ENCODE measurements at places on chromosomes 5 and 9.
A peak's percentile ranks its signal among the peaks of the same experiment; 100 is the strongest.

DNA sequence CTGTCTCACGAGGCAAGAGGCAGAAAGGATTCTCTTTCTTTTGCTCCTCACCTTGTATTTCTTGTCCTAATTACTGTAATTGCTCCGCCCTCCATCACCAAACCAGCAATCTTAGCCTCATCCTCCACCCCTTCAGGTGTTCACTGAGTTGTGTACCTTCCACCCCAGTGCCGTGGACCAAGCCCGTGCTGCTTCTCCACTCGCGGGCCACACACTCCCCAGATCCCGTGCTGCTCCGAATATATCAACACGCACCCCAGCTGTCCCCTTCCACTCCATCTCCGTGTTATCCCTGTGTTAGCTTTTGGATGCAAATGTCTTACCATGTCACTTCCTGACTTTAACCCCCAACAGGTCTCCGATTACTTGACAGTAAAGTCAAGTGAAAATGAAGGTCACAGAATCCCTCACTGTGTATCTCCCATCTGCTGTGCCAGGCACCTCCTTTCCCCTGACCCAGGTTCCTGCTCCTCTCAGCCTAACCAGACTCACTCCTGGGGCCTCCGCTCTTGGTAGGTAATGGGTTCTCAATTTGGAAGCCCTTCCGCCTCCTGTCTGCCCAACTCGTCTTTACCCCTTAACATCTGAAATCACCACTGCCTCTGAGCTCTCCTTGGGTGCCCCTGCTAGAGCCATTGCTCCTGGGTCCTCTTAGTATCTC is 320.2 kb downstream of the MED10 start:
- no peak for DNase-seq

GRCh38 chr5:155728146-155728856 is 598.7 kb upstream of the SGCD start:
- peak; percentile 52 for DNase-seq

DNA sequence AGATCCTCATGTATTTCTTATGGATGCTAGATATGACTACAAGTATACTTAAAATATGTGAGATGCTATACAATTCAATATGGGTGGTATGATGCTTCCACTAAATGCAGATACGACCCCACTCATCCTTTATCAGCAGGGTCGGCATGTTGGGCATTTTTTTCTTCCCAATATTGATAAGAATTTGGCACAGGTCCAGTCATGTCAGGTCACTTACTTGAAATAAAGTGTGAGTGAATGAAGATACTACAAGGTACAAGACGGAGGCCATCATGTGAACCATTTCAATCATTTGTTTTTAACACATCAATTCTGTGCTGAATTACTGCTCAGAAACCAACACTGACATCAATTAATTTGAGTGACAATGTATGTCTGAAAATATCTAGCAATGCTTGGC is 146.9 kb upstream of the GNA14 start:
- no peak for DNase-seq

- no peak for DNase-seq
These were observed 43.0 kb upstream of the NOTCH1 start for GRCh38 chr9:136588663-136589464.

DNA sequence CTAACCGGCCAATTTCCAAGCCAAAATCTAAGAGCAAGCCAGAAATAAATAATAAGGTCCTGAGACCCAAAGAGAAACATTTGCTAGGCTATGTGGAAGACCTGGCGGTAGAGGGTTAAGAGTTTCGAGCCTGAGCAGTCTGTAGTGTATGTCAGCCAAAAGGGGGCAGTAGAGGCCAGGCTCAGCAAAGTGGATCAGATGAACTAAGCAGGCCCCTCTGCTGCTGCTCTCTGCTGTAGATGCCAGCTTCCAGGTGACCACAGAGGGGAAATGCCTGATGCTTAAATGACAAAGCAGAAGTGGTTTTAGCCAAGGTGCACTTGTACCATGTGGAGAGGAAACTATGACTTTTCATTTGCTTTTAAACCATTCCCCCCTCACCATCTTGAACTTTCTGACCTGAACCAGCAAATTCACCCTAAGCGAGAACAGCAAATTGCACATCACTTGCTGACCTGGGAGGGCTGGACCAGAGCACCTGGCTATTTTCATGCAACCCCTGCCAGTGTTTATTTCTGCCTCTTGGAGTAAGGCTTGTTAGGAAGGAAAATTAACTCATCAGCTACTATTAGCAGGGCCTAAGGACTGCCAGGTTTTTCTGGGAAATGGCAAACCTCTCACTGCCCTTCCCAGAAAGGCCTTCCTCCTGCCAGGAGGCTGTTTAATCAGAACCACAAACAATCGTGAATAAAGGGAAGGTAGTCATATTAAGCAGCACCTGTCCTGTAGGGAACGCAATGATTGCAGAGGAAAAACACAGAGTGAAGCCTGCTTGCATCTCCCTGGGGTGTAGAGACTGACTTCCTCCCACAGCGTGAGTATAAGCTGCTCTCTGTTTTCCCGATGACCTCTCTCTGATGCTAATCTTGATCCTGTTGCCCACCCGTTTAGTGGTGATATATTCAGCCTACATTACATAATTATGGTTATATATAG is 818.2 kb downstream of the TLR4 start:
- no peak for DNase-seq

DNA sequence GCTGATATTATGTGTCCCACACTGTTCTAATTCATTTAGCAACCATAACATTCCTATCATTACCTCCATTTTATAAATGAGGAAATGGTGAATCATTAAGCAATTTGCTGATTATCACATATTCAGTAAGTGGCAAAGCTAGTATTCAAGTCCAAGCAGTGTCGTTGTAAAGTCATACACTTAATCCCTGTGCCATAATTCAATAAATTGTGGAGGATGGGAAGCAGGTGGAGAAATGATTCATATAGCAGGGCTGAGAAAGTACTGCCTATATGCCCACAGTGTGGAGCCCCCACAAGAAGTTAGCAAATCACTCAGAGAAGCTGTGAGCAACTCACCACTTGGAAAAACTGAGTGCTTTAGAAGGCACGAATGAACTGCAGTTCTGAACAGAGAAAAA is 691.0 kb downstream of the PTPRD start:
- DNase-seq = no peak

DNA sequence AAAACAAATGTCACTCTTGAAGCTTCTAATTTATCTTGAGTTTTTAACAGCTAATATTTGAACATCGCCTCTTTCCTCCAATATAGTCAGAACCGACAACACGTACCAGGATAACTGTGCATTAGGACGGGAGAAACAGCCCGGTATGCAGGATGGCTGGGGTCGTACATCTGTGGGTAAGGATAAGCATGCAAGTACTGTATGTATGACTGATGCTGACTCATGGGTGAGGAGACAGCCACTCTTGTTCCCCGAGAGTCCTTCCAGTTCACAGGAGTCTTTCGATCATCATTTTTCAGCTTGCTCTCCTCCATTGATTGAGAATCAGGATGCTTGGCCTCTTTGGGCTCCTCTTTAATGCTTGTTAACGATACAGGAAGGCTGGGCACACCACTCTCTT is 102.3 kb downstream of the ZNF608 start:
- no peak for DNase-seq

DNA sequence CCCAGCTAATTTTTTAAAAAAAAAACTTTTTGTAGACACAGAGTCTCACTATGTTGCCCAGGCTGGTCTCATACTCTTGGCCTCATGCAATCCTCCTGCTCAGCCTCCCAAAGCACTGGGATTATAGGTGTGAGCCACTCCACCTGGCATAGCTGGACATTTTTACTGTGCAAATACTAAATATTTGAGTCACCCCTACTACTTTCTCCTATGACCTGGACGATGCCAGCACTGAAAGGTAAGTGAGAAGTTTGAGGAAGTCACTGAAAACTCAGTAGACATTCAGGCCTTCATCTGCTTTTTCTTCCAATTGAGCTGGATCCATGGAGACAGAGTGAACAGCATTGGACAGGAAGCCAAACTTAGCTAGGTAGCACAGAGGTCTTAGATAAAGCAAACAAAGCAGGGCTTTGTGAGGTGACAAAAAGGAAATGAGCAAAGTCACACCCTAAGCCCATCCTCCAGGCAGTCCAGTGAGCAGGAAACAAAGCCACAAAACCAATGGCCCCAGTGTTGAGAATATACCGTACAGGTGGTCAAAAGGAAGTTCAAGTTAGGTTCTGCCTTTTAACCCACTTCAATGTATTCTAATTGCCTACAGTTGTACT is 192.6 kb upstream of the RASA1 start:
- DNase-seq = no peak

DNA sequence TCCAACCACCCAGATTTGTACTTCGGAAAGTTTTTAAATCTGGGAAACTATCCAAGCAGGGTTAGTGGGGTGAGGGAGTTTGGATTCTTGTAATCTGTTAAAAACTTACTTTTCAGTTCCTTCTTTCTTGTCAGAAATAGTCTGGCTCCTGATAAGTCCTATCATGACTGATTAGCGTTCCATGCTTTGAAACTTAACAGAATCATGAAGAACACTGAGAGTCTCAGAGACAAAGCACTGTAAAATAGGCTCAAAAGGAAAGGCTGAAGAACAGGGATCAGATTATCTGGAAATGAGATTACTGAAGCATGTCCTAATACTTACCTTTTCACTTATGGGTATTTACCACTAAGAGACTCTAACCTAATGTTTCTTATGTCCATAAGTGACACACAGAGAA is 242.5 kb downstream of the ARRDC3 start:
- DNase-seq = no peak

DNA sequence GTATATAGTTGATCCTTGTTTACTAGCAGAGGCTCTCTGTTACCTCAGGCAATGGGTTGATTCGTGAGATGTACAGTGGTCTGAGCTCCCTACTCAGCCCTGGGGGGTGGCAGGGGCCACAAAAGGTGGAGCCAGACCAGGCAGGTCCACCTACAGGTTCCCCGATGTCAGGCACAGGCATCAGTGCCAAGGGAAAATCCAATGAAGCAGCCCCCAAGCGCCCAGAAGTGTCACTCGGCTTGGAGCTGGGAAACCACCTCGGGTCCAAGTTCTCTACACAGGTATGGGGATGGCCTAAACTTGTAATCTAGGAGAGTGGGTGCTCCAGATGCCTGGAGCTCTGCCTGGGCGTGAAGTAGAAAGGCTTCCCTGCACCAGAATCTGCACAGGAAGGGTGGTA is 188.8 kb downstream of the KIAA0825 start:
- no peak for DNase-seq

DNA sequence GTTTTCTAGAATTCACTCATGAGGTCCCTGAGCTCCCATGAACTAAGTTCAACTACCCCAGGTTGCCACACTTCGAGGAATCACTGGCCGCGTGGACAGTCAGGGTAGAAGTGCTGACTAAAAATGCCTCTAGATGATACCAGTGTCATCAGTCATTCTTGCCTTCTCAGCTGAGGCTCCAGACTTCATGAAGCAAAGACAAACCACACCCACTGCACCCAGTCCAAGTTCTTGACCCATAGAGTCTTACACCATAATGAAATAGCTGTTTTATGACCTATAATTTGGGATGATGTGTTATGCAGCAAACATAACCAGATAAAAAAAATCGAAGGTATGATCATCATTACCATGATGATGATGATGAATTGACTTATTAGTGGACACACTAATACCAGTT is 632.9 kb upstream of the TLE4 start:
- DNase-seq = no peak

- no peak for DNase-seq
These were observed 38.2 kb downstream of the ZDHHC11B start for GRCh38 chr5:746258-746761.

- no peak for DNase-seq
These were observed 1.6 kb downstream of the ANKS6 start for GRCh38 chr9:98794802-98795201.

DNA sequence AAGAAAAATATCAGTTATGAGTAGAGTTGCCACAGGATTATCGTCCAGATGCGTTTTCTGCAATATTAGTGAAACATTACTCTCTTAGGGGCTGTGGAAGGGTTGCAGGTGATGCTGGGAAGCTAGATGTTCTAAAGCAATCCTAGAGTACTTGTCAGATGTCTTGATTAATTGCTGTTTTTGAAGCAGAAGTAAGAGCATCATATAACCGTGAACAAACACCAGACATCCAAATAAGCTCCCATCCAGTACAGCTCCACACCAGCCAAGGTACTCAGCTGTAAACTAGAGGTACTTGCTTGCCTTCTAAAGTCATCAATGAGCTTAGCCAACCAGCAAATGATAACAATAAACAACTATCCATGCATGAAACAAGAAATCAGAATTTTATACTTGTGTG is 131.1 kb downstream of the ST8SIA4 start:
- DNase-seq = no peak

- no peak for DNase-seq
These were observed 110.0 kb upstream of the PTGER4 start for GRCh38 chr5:40569546-40570270.

- no peak for DNase-seq
These were observed 173.5 kb downstream of the GLIS3 start for GRCh38 chr9:4126184-4126865.

DNA sequence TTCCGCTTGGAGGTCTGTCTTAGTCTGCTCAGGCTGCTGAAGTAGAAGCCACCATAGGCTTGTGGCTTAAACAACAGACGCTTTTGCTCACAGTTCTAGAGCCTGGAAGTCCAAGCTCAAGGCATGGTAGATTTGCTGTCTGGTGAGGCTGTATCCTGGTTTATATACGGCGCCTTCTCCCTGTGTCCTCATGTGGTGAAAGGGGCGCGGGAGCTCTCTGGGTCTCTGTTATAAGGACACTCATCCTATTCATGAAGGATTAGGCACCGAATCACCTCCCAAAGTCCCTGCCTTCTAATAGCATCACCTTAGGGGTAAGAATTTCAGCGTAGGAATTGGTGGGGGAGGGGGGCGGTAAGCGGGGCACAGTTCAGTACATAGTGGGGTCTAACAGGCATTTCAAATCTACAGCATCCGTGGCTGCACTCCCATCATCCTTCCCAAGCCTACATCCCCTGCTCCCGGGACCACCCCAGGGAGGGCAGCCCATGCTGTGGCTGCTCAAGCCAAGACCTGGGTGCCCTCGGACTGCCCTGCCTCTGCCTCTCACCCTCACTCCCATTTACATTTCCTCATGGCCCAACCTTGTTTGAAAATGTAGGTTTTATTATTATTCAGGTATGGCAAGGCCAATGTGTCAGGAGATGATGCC is 15.1 kb upstream of the LPCAT1 start:
- DNase-seq = no peak

GRCh38 chr5:149297340-149298025 is 25.8 kb downstream of the AFAP1L1 start:
- DNase-seq = no peak

- peak; percentile 57 for DNase-seq
These were observed 118.4 kb downstream of the ARHGAP26 start for GRCh38 chr5:142888469-142889085.

Measured in frontal cortex (tissue), 4 donors.